ENCODE measurements at places on chromosomes 12 and 14. TPM values are rescaled to one million over a fixed set of nuclear protein-coding genes. Genes with fewer than 3 reads are reported as not detected.

BAZ1A gene
- 49.2 TPM for total RNA-seq

BATF gene
- not detected for total RNA-seq

TMCC3 gene
- 1.6 TPM for total RNA-seq

DNA sequence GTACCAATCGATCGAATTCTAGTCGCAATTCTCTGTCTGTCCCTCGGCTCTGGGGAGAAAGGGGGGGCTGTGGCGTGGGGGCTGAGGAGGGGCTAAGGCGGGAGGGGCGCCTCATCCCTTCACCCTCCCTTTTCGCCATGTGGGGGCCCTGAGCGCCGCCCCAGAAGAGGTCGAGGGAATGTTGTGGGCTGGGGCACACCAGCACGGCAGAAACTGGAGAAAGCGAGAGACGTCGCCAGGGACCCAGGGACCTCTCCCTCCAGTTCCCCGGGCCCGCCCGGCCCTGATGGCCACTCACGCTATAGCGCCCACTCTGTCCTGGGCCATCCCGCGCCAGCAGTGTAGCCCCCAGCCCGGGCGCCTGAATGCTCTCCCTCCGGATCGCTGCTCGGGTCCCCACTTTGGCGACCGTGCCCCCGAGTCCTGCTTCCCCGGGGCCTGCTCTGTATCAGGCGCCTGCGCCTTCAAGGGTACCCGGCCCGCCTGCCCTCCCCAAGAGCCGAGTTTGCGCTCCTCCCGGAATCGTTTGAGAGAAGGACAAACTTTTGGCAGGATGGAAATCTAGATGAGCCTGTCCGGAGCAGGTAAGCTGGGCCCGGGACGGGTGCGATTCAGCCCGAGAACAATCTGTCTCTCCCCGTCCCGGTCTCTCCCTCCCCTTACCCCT is 62.6 kb downstream of the SMUG1 start:
- no peak for DNase-seq

DNA sequence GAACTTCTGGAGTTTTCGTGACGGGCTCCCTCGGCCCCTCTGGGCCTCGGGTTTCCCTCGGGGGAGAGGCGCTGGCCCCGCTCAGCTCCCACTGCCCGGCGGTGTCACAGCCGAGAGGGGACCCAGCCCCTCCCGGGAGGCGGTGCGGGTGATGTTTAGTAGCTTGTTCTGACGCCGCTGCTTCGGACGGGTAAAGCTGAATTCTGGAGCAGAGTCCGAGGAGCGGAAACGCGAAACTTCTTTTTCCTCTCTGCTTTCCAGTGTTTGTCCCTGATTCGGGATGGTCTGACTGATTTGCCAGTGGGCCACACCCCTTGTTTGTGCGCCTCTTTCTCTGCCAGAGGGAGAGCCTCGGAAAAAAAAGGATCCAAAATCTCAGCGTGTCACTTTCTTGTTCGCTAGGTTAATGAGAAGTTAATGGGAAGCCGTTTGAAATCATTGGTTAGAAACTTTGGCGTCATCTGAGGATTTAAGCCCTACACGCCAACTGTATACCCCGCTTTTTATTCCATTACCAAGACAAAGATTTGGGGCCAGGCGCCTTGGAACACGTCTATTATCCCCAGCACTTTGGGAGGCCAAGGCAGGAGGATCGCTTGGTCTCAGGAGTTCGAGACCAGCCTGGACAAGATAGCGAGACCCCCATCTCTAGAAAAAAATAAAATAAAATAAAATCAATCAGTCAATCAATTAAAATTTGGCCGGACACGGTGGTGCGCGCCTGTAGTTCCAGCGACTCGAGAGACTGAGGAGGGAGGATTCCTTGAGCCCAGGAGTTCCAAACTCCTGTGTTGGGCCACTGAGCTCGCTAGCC is 756 bp downstream of the TULP3 start:
- DNase-seq = peak; percentile 77

DNA sequence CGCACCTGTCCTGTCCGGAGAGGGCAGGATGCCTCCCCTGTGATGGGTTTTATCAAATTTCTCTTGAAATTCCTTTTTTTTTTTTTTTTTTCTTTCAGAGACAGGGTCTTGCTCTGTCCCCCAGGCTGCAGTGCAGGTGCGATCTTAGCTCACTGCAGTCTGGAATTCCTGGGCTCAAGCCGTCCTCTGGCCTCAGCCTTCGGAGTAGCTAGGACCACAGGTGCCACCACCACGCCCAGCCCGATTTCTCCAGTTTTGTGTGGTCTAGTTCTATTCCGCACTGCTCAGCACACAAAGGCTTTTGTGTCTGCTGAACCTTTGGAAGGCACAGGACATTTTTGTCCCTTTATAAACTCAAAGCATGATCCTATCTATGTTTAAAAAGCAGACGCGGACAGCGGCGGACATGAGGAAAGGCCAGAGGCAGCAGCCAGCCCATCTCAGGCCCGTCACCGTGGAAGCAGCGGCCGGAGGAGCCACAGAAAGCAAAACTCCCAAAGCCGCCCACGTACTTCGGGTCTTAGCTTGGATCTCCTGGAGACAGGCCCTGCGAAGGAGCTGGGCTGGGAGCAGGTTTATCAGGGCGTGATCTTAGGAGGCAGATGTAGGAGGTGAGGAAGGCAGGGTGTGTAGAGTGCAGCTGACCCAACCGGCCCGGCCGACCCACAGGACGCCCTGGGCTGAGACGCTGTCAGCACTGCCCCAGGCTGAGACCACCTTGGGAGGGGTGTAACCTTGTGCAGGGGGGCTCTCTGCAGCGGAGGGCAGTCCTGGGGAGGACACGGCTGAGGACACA is 30.9 kb upstream of the FBRSL1 start:
- no peak for DNase-seq

All from fibroblast of villous mesenchyme (primary cell).